MV-4-11 (cell line): ENCODE measurements at places on chromosomes 16 and 17.

DNA sequence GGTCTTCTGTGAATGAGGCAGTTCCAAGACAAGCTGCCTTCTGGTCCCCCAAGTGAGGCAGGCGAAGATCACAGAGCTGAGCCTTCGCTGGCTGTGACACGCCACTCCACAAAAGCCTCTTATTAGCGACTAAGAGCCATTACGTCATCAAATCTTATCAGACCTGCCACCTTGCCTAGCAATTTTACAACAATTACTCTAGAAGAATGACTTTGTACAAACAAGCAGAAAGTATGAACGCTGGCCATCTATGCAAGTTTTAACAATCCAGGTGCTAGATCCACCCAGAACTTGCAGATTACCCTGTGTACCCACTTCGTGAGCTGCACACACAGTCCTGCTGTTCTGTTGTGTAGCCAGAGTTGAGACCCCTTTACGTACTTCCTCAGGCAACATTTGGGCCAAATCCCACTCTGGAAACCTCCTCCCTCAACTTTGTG is 3.8 kb upstream of the ICAM2 start:
- DNase-seq, result peak; percentile 5

- no peak for DNase-seq
Measured at GRCh38 chr17:61647047-61647446, 56.0 kb upstream of the NACA2 start.

DNA sequence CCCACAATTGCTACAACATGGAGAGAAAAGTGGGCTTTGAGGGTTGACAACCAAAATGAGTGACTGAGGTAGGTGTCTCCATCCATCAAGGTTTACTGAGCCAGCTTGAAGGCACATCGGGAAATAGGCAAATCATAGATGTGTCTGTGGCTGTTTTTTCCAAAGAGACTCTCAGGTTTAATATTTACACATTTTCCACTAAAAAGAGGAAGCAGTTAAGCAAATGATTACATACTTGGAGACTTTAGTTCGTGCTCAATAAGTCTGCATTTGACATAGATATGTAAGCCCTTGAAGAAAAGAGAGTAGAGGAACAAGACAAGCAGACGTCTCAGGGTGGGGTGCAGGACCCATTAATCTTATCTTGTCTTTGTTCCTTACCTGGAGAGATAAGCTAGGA is 148.9 kb upstream of the COX10 start:
- peak; percentile 67 for DNase-seq

GRCh38 chr17:66714046-66715023 is 120.6 kb upstream of the CACNG5 start:
- no peak for DNase-seq

GRCh38 chr17:63792055-63792729 is 18.2 kb downstream of the DDX42 start:
- DNase-seq, result no peak

GRCh38 chr17:36938566-36939051 is 1.3 kb downstream of the LHX1 start:
- DNase-seq, result no peak

GRCh38 chr16:74201576-74201975 is 95.0 kb upstream of the PSMD7 start:
- DNase-seq, result no peak

- no peak for DNase-seq
Measured at GRCh38 chr16:89548344-89549006, 12.0 kb upstream of the RPL13 start.

DNA sequence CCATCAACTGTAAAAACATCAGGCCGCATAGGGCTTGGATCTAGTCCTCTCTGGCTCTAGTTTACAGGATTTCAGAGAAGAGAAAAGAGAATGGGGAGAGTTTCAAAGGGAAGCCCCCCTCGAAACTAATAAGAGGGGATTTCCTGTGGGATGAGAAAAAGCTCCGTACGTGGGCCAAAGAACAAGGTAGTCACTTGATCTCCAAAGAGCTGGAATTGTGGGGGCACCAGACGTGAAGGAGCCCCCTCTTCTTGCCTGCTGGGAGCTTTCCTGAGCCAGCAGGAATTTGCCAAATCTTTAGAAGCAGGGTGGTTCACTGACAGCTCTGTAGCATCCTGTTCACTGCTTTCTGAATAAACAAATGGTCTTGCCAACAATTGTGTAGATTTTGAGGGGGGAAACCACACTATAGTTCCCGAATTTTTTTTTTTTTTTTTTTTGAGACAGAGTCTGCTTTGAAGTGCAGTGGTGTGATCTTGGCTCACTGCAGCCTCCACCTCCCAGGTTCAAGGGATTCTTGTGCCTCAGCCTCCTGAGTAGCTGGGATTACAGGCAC is 7.0 kb upstream of the TMIGD1 start:
- no peak for DNase-seq

- DNase-seq, result no peak
Measured at GRCh38 chr17:42249681-42250446, 26.3 kb downstream of the STAT5B start.

- DNase-seq, result peak; percentile 55
Measured at GRCh38 chr17:59859444-59860025, 33.2 kb downstream of the TUBD1 start.

- no peak for DNase-seq
Measured at GRCh38 chr16:11880007-11880406, 28.7 kb upstream of the RSL1D1 start.

DNA sequence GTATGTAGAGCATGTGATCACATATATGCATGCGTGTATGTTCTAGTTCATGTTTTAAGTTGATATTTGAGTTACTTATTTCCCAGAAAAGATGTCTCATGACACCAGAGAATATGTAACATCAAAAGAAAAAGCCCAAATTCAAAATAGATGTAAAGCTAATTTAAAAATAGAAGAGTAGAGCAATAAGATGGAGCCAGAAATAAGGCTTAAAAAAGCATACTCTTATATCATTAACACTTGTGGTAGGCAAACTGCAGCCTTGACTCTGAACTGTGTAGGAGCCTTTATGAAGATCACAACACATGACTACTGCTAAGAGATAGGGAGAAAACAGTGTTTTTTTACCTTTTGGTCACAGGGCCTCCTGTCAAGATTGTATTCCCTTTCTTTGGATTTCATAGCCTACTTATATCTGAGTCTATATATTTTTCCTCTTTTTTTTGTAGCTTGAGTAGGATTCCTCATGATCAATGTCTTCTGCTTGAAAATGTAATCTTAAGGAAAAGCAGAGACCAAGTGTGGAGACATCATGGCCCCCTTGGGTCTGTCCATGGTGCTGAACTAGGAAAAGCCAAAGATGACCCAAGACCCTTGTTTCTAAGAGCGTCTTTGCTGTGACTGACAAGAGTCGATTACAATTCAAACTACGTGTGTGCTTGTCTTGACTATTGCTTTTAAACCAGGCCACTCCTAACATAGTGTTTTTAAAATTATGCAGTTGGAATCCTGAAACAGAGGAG is 390.4 kb downstream of the SHISA9 start:
- no peak for DNase-seq

DNA sequence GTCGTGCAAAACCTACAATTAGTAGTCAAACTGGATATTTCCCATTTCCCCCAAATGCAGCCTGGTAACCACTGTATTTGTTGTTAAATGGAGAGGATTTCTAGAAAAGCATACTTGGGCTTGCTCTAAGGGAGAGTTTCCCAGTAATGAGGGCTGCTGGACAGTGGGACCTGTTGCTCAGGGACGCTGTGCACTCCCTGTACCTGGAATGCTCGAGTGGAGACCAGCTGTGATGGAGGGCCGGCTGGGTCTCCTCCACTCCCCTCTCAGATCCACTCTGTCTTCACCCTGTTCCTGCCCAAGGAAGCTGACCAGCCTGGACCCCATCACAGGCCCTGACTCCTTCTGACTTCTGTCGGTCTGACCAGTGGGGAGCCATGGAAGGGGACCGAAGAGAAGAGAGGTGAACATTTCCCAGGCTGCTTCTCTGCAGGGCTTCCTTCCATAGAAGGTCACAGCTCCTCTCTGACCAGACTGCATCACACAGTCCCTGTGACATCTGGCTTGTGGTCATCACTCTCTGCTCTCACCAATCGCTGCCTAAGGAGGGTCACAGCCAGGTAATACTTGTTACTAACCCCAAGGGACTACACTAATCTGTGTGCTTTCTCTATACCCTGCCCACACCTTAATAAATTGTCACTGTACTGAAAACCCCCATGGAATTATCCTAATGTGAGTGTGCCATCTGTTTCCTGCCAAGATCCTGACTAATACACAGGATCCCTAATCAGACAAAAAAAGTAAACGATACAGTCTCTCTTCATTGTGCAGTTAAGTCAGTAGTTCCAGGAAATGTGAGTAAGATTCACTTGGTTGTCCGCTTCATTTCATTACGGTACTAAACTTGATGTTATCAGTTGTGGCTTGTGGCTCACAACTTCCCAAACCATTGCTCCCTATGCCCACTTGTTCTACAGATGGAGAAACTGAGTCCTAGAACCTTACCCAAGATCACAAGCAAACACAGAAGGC is 102.4 kb downstream of the CCT6B start:
- DNase-seq, result no peak

DNA sequence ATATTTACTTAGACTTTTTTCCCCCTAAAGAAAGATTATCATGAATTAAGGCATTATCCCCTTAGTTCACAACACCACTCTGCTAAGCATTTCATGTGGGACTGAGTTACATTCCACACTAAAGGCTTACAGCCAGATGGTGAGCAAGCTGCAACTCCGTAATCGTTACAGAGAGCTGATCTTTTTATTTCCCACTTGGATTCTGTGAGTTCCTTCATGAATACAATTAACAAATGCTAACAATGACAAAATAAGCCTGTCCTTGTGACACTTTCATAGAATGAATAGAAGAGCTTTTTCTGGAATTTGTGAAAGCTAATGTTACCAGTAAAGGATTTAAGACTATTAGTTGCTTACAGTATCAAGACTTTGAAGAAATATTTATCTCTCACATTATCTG is 8.7 kb downstream of the OGFOD1 start:
- DNase-seq, result no peak

GRCh38 chr17:50200457-50201275 is 765 bp downstream of the COL1A1 start:
- DNase-seq, result peak; percentile 60

DNA sequence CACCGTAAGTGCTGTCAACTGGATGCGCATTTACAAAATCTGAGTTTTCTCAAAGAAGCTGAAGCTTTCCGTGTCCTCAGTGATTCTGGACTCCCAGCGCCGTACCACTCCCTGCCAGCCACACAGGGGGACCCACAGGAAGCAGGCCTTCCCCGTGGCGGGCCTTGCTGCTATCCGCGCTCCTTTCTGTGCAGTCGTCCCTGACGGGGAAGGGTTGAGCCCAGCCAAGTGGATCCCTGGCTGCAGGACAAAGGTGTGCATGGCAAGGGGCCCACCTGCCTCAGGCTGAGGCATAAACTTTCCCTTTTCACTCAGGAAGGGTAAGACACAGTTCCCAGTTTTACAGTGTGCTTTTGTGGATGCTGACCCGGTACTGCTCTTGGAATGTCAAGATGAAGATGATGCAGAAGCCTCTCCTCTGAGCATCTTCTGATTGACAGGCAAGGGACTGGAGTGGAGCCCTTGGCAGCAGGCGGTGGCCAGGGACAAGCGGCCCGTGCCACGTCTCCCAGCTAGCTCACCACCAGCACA is 93.0 kb downstream of the ANKRD11 start:
- no peak for DNase-seq

GRCh38 chr16:77812856-77813500 is 24.6 kb downstream of the VAT1L start:
- DNase-seq, result no peak

GRCh38 chr16:86384263-86384649 is 126.1 kb upstream of the FOXF1 start:
- peak; percentile 29 for DNase-seq

GRCh38 chr16:3249451-3249850 is 7.0 kb downstream of the MEFV start:
- DNase-seq, result no peak

DNA sequence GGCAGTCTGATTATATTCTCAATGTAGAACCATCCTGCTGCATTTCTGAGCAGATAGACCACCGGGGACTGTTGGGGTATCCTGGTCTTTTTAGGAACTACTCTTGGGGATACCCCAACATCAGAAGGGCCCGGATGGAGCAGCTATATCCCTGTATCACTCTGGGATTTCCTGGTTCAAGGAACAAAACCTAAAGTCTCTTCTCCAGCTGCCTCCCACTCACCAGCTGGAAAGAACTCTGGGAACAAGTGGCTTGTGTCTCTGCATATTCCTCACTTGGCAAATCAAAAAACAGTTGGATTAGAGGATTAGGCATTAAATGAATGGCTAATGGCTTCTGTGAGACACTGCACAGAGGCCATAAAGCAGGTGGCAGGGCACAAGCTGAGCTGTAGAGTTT is 62.3 kb upstream of the HS3ST2 start:
- DNase-seq, result no peak

- DNase-seq, result peak; percentile 75
Measured at GRCh38 chr16:88943131-88943664, 33.8 kb downstream of the CBFA2T3 start.

GRCh38 chr17:3527896-3528295 is 29.7 kb downstream of the TRPV3 start:
- DNase-seq, result no peak
